Activated T-helper 1 cell treated with anti-CD3 and anti-CD28 coated beads, Interleukin-12 subunit alpha, Interleukin-12 subunit beta, Interleukin-2, Interleukin-4 antibody, amounts not matched to agents 30 ng/mL and 10 ng/mL and 1 ng/mL, durations not matched to agents 14 hours and 24 hours and 36 hours (primary cell): ENCODE measurements at places on chromosomes 5 and 9.

- no peak for DNase-seq
Observed at GRCh38 chr5:137040024-137040423, 459.1 kb downstream of the SPOCK1 start.

DNA sequence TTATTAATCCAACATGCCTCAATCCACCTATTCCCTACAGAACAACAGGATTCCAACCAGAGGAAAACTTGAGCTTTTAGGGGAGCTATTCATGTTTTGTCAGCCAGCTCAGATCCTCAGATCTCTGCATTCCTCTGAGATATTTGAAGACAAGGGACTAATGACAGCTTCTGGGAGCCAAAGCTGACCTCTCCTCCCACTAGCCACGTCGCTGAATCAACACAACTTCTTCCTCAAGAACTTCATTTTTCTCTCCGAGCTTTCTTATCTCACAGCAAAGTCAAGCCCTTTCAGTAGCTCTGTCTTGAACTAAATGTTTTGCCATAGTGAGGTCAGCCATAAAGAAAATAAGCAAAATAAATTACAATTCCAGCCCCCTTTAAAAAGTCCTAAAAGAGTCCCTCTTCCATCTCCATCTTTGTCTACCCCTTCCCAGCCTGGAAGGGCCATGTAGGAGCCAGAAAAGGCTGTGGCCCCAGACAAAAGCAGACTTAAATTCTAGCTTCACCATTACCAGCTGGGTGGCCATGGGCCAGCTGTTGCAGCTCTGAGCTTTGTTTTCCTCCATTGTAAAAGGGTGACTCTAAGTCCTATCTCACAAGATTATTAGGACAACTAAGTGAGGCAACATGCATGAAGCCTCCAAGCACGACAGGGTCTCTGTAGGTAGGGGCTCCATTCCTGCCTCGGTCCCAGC lies 65.0 kb downstream of the HSD17B3 start:
- no peak for DNase-seq

DNA sequence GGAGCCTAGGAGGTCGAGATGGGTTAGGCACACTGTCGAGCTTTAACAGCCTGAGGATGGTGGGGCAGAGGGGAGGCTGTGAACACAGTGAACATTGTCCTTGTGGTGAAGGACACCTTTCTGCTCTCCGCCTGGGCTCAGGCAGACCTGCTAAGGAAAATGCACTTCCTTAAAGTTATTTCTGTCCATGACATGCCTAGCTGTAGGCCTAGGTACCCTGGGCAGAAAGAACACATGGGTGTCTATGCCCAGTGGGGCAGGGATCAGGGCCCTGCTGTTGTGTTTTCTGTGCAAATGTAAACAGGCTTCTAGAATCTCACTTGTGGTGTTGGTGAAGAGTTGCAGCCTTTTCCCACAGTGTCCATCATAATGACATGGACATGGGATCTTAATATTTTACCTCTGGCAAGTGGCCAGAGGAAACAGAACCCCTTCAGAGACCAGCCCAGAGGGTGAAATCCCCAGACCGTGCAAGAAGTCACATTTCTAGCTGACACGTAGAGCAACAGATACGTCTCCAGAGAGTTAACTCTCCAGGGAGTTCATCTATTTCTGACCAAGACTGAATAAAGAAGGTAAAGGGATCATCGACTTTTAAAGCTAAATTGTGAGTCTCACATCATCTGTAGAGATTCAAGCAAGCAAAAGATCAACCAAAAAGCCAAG lies 79.2 kb downstream of the C9orf152 start:
- no peak for DNase-seq

DNA sequence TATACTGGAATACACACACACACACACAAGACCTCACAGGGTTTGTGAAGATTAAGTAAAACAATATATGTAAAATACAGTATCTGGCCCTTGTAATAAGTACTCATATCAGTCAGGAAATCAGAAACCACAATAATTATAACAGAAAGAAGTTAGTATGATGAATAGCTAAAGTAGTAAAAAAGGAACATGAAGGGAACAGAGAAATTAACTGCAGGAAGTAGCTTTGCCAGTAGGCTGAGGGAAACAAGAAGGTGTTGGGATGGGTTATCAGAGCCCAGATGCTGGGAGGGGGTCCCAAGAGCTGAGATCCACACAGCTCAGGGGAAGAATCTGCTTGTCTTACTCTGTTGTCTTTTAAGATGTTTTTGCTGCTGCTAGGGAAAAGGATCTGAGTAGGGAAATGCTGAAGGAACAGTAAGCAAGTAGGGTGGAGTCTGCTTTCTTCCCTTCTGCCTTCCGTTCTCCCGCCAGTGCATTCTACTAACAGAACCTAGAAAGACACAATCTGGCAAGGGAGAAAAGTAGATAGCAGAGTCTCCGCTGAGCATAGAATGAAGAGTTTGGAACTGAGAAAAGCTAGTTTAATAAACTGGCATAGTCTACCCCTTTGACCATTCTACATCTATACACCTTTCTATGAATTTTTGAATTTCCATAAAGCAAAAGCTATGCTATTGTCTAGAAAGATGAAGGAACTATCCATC lies 55.3 kb upstream of the ALDH1A1 start:
- no peak for DNase-seq

GRCh38 chr9:71306134-71306533 lies 184.7 kb upstream of the TRPM3 start:
- no peak for DNase-seq

GRCh38 chr9:35882263-35882848 lies 12.2 kb upstream of the OR13J1 start:
- peak; percentile 55 for DNase-seq

GRCh38 chr9:136665111-136665703 lies 2.5 kb downstream of the EGFL7 start:
- no peak for DNase-seq

- DNase-seq, result no peak
Observed at GRCh38 chr9:6646293-6646636, 736 bp upstream of the GLDC start.

GRCh38 chr9:26159575-26160392 lies 481.5 kb upstream of the TUSC1 start:
- DNase-seq, result no peak

- DNase-seq, result no peak
Observed at GRCh38 chr5:113891491-113891890, 378.0 kb downstream of the YTHDC2 start.

DNA sequence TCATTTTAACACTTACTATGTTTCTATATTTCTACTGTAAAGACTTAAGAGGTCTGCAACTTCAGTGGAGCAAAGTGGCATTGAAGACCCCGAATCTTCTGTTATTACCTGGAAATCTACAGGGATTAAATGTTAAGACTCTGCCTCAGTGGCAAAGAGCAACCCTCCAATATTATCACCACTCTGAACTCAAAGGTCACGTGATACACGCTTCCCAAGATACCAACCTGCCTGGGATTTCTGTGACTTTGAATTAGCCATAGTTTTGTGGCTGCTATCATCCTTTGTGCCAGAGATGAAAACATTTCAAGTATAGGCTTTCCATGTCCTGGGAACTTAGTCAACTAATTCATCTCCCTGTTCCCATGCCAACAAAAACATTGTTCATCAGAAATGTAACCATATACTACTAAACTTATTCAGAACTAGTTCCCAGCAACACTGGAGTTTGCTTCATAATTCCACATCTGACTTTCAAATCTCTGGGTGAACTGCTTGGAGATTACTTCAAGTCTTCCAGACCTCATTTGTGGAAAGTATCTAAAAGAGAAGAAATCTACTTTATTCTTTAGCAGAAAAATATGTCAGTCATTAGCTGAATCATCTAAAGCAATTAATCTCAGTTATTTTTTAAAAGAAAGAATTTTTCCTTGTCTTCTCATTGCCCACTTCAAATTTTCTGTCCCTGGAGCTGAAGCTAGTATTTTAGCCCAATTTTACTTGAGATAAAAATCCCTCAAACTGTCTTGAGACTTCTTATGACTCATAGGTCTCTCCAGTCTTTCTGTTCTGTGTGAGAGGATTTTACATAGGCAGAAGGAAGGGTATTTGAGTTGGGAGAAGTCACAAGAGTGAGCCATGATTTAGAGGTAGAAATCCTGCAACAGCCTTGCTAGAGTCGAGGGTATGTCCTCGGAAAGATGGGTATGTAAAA lies 83.0 kb downstream of the ZNF462 start:
- DNase-seq, result no peak

DNA sequence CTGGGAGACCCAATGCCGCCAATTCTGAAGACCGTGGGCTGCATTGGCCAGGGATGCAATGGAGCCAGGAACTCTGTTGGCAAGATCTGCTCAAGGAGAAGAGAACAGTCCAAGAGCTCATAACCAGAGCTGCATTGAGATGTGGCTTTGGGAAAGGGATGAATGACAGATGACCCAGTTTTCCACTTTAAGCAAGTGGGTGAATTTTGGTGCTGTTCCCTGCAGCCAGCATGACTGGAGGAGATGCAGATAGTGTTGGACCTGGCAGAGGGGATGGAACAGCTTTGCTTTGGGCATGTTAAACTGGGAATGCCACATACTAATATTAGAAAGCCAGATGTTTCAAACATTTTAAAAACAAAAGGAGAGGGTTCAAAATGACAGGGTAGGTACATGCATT lies 143.1 kb downstream of the FSTL4 start:
- no peak for DNase-seq

GRCh38 chr9:130681769-130682420 lies 11.7 kb upstream of the EXOSC2 start:
- no peak for DNase-seq

DNA sequence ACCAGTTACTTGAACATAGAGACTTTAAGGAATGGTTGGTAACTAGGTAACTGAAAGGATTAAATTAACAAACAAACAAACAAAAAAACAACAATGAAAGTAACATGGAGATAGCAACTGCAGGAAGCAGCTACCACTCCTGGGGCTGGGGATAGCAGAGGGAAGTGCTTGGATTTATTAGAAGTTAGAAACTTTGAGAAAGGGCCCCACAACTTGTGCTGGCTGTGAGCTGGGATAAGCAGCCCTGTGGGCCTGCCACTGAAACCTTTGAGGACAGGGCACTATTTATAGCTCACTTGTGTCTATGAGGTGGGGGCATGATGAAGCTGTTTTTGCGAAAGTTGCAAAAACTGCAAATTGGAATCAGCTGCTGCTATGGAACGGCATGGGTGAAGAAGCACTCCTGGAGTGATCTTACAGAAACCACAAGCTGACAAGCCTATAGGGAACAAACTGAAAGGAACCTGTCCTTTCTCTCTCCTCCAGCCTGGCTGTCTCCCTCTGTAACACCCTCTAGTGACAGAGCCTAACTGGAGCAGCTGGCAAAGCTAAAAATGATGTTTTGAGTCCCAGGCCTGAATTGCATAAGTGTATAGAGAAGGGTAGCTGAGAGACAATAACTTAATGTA lies 91.4 kb upstream of the RANBP6 start:
- no peak for DNase-seq

DNA sequence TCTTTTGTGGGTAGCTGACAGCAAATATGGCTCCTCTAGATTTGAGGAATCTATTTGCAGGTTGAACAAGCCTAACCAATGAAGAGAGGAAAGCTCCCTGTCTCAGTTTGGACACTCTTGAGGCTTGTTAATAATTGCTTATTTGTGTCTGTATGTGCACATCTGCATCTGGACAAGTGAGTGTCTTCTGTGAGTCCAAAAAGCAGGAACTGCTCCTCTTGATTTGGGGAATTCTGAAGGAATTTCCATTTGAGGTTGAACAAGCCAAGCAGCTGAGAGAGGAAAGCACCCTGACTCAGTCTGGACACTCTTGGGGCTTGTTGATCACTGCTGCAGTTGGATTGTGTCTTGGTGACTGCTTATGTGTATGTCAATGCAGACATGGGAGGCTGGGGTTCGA lies 211.6 kb downstream of the DTWD2 start:
- DNase-seq, result no peak

- no peak for DNase-seq
Observed at GRCh38 chr5:160835376-160835775, 16.6 kb downstream of the ATP10B start.

DNA sequence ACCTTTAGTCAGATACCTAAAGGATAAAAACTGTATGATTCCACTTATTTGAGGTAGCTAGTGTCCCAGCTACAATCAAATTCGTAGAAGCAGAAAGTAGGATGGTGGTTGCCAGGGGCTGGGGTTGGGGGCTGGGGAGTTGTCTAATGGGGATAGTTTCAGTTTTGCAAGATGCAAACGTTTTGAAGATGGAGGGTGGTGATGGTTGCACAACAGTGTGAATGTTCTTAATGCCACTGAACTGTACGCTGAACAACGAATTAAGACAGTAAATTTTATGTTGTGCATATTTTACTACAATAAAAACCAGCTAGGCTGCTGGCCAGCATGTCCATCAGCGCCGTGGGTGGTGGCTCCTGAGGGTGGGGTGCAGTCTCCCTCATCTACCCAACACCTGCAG lies 137.8 kb downstream of the GADD45G start:
- peak; percentile 11 for DNase-seq

DNA sequence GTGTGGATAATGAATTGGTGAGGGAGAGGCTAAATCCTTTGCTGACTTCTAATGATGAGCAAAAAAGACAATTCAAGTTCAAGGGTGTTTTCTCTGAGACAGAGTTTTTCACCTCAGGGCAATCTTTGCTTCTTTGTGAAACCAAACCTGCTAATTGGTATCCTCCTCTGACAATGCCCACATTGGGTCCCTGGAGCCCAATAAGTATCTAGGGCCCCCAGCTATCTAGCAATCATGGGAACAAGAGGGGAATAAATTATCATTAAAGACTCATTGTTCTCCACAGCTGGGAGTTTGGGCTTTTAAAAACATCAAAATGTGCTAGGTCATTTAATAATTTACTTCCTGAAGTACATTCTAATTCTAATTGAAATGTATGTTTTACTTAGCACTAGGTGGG lies 227.3 kb downstream of the TMEM167A start:
- no peak for DNase-seq

DNA sequence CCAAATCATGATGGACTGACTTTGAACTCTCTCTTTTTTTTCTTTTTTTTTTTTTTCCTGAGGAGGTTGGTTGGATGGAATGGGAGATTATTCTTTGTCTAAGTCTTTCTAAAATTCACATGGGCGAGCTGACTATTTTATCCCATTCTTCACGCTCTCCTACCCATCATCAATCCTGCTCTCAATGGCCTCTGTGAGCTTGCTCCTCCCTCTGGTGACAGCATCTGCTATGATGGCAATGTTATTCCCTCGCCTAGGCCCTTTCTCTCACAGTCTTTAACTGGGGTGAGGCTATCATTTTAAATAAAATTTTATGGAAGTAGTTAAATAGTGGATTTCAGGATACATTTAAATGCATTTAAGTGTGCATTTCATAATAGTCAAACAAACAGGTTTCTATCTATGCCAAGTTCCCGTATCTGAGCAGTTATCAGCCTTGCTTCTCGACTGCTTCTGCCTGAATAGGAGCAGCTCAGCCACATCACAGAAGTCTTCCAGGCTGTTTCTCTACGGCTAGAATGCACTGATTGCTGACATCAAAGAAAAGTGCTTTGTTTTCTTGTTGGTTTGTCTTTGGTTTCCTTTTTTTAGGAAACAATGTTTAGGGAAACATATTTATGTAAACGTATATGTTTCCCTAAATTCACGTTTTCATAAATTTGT lies 2233.8 kb downstream of the MAT2B start:
- DNase-seq, result no peak

GRCh38 chr9:20640331-20641187 lies 18.3 kb upstream of the MLLT3 start:
- peak; percentile 33 for DNase-seq
